ENCODE measurements at places on chromosomes 12 and 14.

DNA sequence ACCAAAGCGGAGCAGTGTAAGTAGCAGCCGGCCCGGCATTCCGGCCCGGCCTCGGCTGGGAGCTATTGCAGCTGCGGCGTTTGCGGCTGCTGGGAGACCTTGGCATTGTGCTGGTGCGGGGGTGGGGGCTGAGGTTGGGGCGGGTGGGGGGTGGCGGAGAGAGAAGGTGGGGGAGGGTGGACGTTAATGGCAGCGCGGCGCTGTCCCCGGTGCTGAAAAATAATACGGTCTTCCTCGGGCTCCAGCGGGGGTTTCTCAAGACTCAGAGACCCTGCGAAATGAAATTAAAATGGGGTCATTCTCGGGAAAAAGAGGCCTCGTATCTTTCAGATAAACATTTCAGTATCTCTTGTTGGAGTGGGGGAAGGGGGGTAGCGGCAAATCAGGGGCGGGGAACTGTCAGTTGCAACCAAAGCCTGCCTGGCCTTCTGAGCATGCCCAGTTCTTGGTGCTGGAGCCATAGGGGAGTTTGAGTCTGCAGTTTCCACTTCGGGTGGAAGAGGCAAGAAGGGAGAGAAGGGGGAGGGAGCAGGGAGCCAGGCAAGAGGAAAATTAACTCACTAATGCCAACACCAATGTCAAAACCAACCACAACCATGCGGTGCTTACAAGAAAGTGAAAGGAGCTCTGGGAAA is 414 bp downstream of the UNC79 start:
- DNase-seq, result no peak

- no peak for DNase-seq
These were observed 333.6 kb downstream of the ADGRD1 start for GRCh38 chr12:131287015-131287937.

- DNase-seq, result no peak
These were observed 82.4 kb upstream of the DIO3 start for GRCh38 chr14:101478796-101479410.

GRCh38 chr12:28824849-28825248 is 324.2 kb upstream of the FAR2 start:
- DNase-seq, result no peak

DNA sequence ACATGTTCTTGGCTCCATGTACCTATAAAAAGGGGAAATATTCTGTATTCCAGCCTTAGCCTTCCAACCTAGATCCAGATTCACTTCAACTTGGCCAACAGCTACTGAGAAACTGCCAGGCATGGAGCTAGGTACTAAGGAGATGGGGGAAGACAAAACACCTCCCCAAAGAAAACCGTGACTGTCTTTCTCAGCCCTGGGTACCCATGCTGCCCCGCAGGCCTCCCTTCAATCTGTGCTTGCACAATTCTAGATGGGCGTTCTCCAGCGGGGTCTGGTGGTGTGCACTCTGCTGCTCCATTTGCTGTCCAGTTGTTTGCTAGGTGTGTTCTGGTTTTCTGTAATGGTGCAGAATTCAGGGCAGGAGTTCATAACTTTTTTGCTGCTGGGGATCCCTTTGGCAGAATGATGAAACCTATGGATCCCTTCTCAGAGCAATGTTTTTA is 817 bp upstream of the KRT4 start:
- DNase-seq, result no peak

DNA sequence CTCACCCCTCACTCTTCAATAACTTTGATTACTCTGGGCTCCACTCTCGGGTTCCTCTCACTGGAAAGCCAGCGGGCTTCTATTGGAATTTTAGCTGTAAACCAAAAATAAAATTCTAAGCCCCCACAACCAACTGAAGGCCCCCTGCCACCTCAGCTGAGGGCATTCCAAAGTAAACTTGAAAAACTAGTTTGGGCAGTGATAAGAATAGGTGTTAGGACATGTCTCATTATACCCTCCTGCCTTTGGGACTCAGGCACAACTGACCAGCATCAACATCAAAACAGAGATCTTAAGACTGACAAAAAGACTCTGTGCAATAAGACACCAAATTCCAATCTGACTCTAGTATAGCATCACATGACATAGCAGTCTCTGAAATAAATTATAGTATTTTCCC is 11.9 kb upstream of the TSPAN9 start:
- no peak for DNase-seq

- DNase-seq, result no peak
These were observed 467 bp downstream of the KCNK13 start for GRCh38 chr14:90062127-90062794.

DNA sequence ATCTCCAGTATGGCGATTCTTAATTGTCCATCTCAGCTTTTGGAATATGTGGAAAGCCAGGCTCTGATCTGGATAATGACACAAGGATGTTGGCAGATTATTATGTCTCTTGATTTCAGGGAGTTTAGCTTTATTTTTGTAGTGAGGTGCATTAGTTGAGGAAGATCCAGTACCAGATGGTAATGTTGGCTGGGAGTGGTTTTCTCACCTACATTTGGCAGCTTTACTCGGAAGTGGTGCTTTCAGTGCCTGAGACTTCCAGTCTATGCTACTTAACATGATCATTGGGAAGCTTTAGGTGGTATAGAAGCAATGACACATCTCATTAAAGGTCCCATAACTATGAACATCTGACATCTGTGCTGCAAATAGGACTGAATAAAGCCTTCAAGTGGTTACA is 7.5 kb downstream of the SLC15A5 start:
- no peak for DNase-seq

DNA sequence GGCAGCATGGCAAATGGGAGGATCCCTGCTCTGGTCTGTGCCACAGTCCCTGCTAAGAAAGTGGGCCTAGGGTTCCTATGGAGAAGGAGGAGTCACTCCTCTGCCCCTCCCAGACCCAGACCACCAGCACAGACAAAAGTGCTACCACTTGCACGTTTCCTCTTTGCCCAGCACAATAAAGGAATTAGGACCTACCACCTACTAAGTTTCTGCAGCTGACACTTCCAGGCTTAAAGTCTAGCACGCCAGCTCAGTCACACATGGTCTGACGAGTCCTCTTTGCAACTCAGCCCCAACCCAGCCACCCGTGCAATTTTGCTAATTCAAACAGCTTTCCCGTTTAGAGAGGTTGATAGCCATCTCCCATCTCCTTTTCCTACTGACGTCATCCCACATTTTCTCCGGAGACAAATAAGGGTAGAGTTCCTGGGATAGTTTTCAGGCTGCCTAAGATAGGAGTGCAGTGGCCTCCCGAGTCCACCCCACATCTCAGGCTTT is 66.2 kb upstream of the PTGR2 start:
- DNase-seq, result no peak

GRCh38 chr14:69313176-69313575 is 53.2 kb downstream of the GALNT16 start:
- DNase-seq, result no peak

GRCh38 chr14:76371066-76371465 is 4.9 kb upstream of the ESRRB start:
- no peak for DNase-seq

- no peak for DNase-seq
These were observed 418 bp upstream of the MYG1 start for GRCh38 chr12:53299101-53299453.

- DNase-seq, result no peak
These were observed 135.4 kb upstream of the EGLN3 start for GRCh38 chr14:34086223-34086757.

Data from stimulated activated CD8-positive, alpha-beta memory T cell treated with anti-CD3 and anti-CD28 coated beads, Interleukin-7, amount 100 ng/mL, for 24 hours (primary cell).